ENCODE measurements at places on chromosomes 16 and 17. TPM values are rescaled to one million over a fixed set of nuclear protein-coding genes. Genes with fewer than 3 reads are reported as not detected.

CEP112 gene
- total RNA-seq: 7.2 TPM

KCNJ12 gene
- 1.7 TPM for total RNA-seq

PLLP gene
- total RNA-seq: not detected

COPS3 gene
- total RNA-seq: 124 TPM

DNA sequence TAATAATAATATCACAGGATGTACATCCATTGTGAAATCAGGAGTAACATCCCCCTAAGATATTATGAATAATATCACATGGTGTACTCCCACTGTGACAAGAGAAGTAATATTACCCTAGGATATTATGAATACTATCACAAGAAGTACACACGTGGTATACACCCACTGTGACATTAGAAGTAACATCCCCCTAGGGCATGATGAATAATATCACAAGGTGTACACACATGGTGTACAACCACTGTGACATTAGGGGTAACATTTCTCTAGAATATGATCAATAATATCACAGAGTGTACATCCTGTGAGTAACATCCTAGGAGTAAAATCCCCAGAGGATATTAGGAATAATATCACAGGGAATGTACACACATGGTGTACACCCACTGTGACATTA lies 5.0 kb upstream of the TEKT5 start:
- no peak for DNase-seq

VMO1 gene
- total RNA-seq: 0.27 TPM

ABCC12 gene
- total RNA-seq: not detected

DNA sequence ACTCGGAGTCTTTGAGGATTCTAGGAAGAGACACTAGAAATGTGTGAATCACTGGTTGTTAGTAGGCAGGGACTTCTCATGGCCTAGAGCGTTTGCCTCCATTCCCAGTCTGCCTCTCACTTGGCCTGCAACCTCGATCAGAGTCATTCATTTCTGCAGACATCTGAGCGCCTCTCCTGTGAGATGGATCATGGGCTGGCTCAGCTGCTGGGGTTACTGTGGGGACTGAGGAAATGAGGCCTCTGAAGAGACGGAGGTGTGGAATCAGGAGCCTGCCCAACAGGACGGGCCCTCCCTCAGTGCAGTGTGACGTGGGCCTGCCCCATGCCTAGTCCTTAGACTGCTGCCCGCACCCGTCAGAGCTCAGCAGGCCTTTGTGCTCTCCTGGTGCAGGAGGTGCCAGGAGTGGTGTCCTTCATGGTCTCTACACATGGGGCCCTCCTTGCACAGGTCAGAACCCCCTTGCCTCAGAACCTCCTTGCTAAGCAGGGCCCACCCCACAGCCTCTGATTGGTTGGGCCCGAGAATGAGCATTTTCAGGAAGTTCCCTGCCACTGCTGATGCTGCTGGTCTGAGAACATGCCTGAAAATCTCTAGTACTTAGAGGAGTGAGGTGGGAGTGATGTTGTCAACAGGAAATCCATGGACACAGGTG lies 99.4 kb downstream of the NPIPB11 start:
- DNase-seq: peak; percentile 19

ALOX12 gene
- total RNA-seq: not detected

DNA sequence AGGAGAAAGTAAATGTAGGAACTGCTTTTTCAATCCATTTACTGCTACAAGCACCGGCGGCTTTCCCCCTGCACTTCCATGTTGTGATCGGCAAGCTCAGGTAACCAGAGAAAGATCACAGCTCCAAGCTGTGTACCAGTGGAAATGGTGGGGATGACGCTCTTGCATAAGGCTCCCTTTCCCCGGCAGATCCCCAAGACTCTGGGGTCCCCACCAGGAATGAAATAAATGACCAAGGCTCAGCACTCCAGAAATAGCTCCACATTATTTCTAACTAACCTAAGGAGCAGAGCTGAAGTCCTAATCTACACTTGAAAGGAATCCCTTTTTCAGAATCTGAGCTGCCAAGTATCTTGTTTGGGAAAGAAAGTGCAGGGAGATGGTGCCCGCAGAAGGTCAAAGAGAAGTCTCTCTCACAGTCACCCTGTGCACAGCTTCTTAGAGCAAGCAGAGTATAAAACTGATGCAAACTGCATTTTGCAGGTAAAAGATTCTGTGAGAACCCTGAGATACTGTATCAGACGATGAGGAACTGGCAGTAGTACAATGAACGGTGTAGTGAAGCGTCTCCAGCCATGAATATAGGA lies 11.1 kb downstream of the GRB2 start:
- DNase-seq: no peak

HASPIN gene
- total RNA-seq: 10.5 TPM

All from fibroblast of the aortic adventitia (primary cell).